AG20443 (cell line): ENCODE measurements at places on chromosomes 4 and X.

GRCh38 chrX:95057341-95057740 lies 1383.3 kb downstream of the FAM133A start:
- DNase-seq: no peak

DNA sequence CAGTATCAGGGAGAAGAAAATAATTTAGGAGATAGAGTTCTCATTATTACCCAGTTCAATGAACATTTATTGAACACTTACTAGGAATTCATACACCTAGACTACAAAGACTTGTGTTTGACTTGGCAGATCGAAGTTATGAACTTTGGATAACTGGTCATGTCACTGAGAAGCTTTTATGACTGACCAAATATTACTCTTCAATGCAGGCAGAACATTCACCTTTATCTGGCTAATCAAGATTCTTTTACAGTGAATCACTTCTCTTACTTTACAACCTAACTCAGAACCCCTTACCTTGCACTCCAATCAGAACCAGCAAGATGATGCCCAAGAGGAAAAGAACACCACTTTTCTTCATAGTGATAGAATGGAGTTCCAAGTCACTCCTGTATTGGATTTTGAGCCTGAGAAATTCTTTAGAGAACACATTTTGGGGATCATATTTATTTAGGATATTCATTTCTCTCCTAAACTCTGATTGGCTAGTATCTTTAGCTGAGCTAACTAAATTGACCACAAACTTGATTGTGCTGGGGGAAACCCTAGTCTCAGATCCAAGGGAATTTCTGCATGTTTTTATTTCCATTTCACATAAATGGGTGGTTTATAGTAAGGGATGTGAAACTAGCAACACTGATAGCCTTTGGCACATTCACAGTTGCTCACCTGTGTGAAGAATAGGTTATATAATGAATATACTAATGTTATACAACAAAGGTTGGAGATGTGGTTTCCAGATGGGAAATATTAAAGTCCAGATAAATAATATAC lies at the start of gene CXCL9:
CXCL9 (minus strand) TSS at position 421 of the 774 bp plus-strand sequence; CDS start at position 361, 60 bp downstream.
- no peak for DNase-seq

DNA sequence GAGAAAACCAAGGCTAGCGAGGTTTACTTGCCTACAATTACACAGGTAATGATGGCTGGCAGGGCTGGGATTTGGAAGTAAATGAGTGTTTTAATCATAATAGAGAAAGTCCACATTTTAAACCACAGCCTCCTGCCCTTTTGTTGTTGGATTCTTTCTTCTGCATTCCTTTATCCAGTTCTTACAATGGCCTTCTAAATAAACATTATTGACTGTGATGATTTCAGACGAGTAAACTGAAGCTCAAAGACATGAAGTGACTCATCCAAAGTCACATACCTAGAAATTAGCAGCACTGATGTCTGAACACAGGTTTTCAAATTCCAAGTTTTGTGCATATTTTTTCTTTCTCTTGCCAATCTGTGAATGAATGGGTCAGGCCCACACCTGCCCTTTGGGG lies 51.2 kb upstream of the C1QTNF7 start:
- DNase-seq: no peak

DNA sequence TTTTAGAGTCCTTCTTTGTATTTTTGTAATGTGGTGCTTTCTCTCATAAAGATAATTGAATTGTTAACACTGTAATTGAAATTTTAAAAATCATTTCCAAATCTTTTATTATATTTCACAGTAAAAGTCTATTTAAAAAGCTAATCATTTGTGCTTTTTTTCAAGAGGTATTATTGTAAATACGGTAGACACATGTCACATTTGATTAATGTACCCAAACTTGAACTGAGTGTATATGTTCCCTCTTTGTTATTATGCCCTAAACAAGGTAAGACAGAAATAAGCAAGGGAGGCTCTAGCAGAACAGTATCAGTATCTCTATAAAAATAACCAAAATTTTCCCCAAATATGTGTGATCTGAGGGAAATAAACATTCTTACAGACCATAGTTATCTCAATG lies 21.5 kb upstream of the LARP1B start:
- DNase-seq: no peak

DNA sequence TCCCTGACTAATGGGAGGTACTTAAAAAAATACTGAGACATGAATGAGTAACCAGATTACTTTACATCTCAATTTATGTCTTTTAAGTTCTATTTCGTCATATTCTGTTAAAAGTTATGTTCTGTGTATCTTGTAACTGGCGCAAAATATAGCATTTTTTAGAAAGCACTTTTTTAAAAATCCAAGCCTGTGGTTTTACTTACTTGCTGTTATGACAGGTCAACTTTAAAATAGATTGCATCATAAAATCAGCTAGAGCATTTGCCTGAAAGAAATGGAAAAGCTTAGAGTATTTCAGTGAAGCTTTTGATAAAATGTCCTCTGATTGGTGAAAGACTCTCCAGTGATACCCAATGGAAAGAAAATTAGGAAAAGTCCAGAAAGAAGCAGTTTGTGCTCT lies 1892.3 kb upstream of the TENM3 start:
- no peak for DNase-seq

DNA sequence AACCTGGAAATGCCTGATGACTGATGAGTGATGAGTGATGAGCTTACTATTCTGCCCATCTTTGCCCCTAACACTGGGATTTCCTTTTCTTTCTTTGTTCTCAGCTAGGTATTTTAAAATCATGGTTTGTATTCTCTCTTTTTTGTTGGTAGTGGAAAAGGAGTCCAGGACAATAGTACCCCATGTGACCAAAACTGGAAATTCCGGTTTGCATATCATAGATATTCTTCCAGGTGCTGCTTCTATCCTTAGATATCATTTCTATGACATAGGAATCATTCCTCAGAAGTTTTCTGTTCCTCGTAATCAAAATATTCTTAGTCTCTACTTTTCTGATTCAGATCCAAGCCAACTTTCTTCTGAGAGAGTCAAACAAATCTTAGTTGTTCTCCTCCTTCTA lies 320.5 kb upstream of the TET2 start:
- DNase-seq: no peak

GRCh38 chrX:37921758-37922157 lies 74.4 kb upstream of the DYNLT3 start:
- peak; percentile 12 for DNase-seq

- peak; percentile 52 for DNase-seq
These were observed 7.6 kb upstream of the TBC1D19 start for GRCh38 chr4:26576231-26576739.

DNA sequence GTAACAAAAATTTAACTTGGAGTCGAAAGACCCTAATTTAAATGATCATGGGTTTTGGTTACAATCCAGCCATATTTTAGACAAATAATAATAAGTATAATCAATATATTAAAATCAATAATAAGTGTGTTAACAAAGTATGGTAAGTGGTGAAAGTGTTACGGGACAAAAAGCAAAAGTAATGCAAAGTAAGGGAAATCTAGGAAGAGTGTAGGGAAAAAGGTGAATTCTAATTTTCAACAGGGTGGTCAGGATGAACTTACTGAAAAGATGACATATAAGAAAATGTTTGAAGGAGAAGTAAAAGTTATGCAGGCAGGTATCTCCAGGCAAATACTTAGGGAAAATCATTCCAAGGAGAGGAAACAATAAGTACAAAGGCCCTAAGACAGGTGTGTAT lies 32.3 kb downstream of the STX18 start:
- DNase-seq: no peak
